ENCODE measurements at places on chromosomes 2 and 18.

DNA sequence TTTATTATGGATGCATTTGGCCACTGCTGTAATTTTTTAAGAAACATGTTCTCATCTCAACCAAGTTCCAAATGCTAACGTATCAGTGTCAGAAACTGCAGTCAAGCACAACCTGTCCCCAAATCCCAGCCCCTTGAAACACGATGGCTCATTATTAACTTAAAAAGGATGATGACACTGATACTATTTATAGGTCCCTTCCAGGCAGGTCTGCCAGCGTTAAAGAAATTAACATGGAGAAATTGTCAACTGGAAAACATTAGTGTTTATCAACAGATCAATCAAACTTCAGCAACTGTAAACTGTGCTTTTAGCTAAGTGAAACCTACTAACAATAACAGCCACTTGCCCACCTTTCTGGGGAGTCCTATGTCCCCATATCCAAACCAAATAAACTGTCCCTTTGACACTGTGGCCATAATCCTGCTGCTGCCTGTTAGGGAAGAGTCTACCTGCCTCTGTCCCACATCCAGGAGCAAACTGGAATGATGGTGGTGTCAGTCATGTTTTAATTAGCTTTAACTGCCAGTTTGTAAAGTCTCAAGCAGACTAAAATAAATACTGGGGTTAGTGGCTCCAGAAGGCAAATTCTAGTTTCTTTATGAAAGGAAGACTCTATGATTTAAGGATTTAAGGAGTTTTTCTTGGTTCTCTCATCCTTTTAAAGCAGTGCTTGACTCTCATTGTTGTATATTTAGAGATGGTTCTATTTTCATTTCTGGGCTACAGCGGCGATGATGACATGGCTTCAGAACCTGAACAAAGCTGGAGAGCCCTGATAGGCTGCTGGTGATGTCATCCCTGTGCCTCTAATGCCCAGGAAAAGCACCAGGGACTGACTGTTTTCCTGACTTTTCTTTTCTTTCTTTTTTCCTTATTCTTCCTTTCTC is 583.6 kb upstream of the PIK3C3 start:
- no peak for DNase-seq

DNA sequence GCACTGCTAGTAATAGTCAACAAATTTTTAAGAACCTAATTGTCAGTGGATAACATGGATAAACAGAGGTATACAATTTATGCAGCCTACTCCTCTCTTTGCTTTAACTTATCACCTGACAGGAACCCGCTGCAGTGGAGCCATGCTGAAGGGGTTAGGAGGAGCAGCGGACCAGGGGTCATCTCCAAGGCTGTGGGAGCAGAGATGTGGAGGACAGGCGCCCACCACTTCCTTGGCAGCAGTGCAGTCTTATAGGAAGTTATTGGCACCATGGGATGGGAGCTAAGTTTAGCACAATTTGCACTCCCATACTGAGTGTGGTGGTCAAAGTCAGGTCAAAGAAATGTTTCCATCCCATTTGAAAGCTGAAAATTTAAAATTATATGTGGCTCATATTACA is 35.6 kb downstream of the HDLBP start:
- no peak for DNase-seq

DNA sequence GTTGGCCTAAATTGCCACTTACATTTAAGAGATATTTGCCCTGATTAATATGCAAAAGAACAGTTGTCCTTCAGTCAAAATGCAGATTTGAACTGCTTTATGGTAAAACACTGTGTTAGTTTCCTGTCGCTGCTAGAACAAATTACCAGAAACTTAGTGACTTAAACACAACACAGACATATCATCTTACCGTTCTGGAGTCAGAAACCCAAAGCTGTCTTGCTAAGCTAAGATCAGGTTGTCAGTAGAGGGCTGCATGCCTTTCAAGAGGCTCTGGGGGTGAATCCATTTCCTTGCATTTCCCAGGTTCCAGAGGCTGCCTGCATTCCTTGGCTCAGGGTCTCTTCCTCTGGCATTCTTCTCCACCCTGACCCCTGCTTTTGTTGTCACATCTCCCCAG is 149.5 kb downstream of the FAM161A start:
- DNase-seq = no peak

DNA sequence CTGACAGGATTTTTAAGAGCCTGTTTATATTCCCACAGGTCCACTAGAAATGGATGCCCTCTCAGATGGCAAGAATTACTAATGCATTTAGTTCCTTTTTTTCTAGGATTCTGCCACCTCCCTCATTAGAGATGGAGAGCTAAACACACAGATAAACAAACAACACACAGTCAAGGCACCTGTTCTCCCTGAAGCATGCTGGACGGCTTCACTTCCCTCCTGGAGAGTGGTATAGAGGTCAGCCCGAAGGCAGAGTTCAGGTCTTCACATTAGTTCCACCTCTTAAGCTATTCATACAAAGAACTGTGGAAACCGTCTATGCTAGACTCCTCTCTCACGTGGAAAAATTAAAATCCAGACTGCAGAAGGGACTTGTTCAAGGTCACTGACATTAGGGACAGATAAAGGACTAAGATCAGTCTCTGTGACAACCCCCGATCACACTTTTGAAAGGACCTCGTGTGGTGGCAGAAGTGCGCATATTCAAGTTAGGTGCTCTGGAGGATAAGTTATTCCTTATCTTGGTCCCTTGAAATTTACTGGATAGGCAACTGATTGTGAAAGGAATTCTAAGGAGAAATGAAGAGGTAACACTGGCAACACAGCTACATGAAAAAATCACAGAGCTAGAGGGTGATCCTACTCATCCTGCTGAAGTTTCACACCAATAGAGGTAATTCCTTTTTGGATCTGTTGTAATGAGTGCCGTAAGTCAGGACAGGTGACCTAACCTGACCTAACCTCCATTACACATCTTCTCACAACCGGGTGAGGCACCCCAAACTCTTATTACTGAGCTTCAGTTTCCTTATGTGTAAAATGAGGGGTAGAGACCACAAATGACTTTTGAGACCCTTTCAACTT is 75.1 kb downstream of the SPRED2 start:
- DNase-seq = no peak

All from eye (tissue), 1 donor.